NCI-H1930 (cell line): ENCODE measurements at places on chromosomes 2 and 18.
A peak's percentile ranks its signal among the peaks of the same experiment; 100 is the strongest.

DNA sequence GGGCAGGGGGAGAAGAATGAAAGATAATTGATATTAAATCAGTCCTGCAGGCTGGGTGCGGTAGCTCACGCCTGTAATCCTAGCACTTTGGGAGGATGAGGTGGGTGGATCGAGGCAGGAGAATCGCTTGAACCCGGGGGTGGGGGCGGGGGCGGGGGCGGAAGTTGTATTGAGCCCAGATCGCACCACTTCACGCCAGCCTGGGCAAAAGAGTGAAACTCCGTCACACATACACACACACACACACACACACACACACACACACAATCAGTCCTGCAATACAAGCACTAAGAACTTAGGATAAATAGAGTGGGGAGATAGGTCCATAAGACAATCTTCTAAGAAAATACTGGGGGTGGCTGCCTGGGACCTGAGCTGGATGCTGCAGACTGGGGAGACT lies 15.1 kb upstream of the PKDCC start:
- no peak for DNase-seq

DNA sequence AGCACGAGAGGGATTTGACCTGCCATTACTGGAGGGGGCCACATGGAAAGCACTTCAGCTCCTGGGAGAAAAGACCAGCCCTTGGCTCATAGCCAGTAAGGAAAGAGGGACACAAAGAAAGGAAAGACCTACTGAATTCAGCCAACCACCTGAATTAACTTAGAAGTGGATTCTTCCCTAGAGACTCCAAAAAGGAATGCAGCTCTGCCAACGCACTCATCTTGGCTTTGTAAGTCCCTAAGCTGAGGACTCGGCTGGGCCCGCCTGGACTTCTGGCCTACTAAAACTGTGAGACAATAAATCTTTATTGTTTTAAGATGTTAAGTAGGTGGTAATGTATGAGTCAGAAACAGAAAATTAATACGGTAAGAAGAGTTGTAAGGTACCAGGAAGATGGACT lies 11.5 kb downstream of the ATF2 start:
- DNase-seq: no peak

DNA sequence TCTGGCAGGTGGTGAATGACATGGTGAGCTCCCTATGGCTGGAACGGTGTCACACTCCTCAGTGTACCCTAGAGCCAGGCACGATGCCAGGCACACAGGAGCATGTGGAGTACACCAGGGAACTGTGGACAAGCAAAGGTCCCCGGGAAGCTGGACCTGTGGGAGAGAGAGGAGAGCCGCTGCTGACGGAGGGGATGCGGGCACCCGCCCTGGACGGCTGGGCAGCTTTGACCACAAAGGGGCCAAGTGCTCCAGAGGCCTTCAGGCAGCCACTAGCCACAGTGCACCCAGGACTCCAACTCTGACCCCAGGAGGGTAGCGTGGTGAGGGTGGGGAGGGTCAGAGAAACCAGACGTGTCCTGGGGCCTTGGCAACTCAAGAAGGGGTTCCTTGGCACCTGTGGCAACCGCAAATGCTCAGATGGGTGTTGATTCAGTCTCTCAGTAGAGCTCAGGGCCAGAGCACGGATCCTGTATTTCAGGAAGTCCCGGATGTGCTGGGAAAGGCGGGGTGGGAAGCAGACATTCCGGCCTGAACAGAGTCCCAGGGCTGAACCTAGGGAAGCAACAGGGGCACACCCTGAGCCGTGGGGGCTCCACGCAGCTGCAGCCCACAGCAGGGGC lies 2.3 kb upstream of the MAB21L4 start:
- no peak for DNase-seq

- no peak for DNase-seq
These were observed 274.3 kb upstream of the NRP2 start for GRCh38 chr2:205407984-205408383.

DNA sequence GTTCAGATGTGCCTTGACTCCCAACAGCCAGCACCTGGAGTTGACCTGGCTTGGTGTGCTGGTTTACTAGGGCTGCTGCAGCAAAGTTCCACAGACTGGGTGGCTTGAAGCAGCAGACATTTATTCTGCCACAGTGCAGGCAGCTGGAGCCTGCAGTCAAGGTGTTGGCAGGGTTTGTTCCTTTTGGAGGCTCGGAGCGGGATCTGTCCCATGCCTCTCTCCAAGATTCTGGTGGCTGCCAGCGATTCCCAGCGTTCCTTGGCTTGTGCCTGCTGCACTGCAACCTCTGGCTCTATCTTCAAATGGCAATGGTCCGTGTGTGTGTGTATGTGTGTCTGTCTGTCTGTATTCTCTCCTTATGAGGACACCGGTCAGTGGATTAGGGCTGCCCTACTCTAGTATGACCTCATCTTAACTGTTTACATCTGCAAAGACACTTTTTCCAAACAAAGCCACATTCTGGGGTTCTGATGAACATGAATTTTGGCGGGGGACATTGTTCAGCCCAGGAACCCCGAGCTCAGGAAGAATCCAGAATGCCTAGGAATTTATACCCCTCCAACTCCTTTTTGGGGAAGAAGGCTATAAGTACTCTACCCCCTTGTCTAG lies 44.7 kb upstream of the TMEM131 start:
- DNase-seq: no peak

DNA sequence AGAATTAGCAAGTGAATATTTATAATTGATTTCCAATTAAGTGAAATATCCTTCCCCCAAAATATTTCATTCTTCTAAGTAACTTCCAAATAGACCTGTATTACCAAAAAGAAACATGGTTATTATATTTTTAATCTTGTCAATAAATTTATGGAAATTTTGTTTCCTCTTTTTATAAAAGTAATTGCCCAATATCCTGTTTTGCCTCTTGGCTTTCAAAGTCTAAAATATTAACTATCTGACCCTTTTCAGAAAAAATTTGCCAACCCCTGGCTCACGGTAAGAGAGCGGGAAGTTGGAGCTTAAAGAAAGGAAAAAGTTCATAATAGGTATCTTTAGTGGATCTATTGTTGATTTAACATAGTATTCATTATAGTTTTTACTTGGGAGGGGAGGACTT lies 20.4 kb upstream of the SANBR start:
- no peak for DNase-seq

GRCh38 chr2:206971805-206972204 lies 32.5 kb downstream of the CPO start:
- no peak for DNase-seq

DNA sequence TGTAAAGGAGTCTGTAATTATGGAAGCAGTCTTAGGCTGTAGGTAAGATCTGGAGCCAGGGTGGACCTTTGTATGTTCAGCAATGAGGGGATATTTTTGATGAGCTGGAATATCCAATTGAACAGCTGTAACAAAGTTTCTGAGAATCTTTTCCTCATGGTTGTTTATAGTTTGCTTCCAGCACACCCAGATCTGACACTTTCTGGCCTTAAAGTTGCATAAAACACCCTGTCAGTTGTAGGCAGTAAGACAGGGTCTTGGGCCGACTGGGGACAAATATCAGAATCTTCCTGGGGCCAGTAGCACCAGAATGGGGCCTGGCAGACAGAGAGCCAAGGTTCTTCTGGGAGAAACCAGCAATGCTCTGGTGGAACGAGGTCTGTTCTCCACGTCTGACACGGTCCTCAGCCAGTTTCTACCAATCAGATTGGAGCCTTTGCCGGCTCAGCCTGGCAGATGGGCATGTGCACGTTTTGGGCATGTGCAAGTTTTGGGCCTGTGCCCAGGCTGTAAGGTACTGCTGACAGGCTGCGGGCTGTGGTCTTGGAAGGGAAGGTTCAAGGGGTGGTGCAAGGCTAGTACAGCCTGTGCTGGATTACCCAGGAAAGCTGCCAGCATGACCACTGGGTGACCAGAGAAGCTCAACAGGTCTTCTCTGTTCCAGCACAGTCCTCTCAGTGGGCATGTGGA lies 89.8 kb downstream of the PRKCE start:
- no peak for DNase-seq

- DNase-seq: no peak
These were observed 635.7 kb downstream of the FBXO15 start for GRCh38 chr18:73511771-73512503.

GRCh38 chr2:101113441-101114267 lies 37.5 kb downstream of the TBC1D8 start:
- peak; percentile 15 for DNase-seq

- DNase-seq: peak; percentile 76
These were observed 67.3 kb upstream of the UPP2 start for GRCh38 chr2:158034198-158034866.

GRCh38 chr18:77062518-77063003 lies 70.0 kb downstream of the MBP start:
- DNase-seq: no peak

DNA sequence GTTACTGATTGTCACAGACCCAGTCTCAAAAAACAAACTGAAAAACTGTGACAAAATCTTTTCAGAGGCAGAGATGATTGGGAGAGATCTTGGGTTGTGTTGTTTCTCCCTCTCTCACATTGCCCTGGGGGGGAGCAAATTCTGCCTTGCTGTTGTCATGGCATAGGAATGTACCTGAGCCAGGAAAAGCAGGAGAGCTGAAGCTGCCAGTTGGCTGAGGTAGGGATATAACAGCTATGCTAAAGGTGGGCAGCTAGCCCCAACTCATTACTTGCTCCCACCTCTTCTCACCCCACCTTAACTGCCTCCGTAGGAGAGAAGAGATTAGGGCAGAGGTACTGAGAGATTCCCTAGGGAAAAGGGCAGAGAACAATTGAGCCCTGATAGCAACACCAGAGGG lies 299.3 kb downstream of the OSR1 start:
- no peak for DNase-seq

DNA sequence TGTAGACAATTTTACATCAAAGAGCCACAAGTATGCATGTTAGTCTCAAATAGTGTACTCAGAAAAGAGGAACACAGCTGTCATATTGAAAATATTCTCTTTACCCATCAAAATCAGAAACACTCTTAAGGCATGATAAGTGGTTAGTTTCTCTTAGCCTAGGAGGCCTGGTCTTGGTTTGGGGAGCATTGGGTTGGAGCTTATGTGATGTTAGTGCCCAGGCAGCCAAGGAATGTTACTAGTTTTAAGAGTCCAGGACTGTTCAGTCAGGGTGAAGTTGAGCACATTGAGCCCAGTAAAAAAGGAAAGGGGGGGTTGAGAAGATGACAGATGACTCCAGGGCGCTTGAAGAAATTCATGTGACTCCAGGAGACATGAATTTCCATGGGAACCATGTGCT lies 340.6 kb downstream of the HRH4 start:
- no peak for DNase-seq

GRCh38 chr2:138125306-138126288 lies 161.3 kb downstream of the HNMT start:
- DNase-seq: no peak

DNA sequence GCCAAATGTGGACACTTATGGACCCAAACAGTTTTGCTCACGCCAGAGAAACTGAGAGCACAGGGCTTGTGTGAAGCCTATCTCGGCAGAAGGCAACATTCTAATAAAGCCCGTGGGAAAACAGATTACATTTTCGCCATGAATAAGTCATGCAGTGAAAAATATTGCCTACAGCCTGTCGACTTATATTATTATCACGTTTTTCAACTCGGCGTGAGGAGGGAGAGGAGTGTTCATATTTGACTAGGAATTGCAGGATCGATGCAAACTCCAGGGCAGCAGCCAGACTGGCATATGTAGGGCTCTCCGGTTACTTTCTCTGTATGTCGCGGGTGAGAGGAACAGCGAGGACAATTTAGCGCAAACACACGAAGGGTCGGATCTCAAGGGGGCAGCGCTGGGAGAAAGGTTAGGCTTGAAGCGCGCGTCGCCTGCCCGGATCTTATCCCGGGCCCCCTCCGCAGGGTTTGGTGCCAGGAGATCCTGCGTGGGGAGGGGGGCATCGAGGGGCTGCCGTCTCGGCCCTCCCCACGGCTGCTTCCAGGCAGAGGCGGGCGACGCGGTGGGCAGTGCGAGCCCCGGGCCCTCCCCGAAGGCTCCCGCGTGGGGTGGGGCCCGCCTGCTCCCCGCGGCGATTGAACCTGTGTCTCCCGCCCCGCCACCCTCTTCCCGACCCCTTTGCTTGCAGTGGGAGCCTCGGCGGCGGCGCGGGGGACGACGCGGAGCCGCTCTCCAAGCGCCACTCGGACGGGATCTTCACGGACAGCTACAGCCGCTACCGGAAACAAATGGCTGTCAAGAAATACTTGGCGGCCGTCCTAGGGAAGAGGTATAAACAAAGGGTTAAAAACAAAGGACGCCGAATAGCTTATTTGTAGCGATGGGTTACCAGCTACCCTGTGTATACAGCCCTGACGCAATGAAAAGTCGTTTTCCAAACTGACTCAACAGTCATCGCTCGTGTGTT lies 4.4 kb downstream of the ADCYAP1 start:
- peak; percentile 5 for DNase-seq

DNA sequence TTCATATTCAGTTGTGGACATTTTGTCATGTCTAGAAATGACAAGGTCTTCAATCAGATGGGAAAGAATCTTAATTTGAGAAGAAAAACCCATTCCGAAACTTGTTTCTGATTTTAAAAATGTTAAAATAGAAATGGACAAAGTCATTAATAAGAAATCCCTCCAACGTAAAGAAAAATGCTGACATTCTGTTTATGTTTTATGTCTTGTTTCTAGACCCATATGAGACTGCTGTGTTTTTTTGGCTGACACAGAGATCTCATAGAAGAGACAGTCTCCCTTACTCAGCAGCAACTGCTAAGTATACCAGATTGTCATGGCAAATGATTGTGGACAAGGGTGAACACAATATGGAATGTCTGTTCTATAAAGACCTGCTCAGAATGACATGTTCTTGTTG lies 538.5 kb downstream of the ZEB2 start:
- no peak for DNase-seq

- DNase-seq: no peak
These were observed 2.8 kb upstream of the TANC1 start for GRCh38 chr2:158965641-158966040.

DNA sequence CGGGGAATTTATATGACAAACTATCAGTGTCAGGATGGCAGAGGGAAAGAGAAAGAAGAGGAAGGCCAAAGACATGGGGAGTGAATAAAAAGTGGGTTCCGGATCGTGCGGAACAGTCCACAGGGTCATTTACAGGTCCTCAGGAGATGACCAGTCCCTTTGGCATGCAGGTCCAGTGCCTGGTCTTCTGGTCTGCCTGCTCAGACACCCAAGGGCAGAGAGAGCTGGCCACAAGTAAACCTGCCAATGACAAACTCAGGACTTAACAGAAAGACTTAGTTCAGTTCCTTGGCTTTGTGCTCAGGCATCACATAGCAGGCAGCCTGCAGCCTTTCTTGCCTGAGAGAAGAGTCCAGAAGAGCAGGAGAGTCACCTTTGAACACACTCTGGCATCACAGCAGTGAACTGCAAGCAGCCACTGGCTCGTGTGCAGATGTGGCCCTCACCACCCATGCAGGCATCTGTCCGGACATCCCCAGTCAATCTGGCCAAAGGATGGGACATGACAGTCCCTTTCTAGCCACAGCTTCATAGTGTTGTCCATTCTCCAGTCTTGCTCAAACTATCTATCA lies 14.0 kb downstream of the TMEM127 start:
- peak; percentile 12 for DNase-seq
